Endothelial cell (in vitro differentiated cells): ENCODE measurements at places on chromosomes 2 and 18.

- peak overlapping the region; percentile 94 for H3K27ac ChIP-seq
- H3K4me1 ChIP-seq: peaks cover 87% of the 10 kb centered on the region
- H3K36me3 ChIP-seq: no peaks in the 10 kb centered on the region
- DNase-seq: no peak
- H3K27me3 ChIP-seq: peaks cover 8% of the 10 kb centered on the region
- H3K4me3 ChIP-seq: no peak overlapping the region
These were observed 118.6 kb downstream of the RBMS1 start for GRCh38 chr2:160375037-160375436.

GRCh38 chr18:48404716-48405507, 4.3 kb downstream of the ZBTB7C start:
- peaks cover 18% of the 10 kb centered on the region for H3K27me3 ChIP-seq
- DNase-seq: no peak
- H3K27ac ChIP-seq: no peak overlapping the region

- peaks cover 31% of the 10 kb centered on the region for H3K4me1 ChIP-seq
- H3K27me3 ChIP-seq: no peaks in the 10 kb centered on the region
- H3K36me3 ChIP-seq: no peaks in the 10 kb centered on the region
- no peak overlapping the region for H3K27ac ChIP-seq
- no peak for DNase-seq
These were observed 83.7 kb downstream of the FMNL2 start for GRCh38 chr2:152418688-152419087.

GRCh38 chr2:46258937-46259776, 38.0 kb upstream of the EPAS1 start:
- H3K27me3 ChIP-seq: no peaks in the 10 kb centered on the region
- no peaks in the 10 kb centered on the region for H3K36me3 ChIP-seq
- no peak overlapping the region for H3K27ac ChIP-seq
